ENCODE measurements at places on chromosomes 3 and 15.

DNA sequence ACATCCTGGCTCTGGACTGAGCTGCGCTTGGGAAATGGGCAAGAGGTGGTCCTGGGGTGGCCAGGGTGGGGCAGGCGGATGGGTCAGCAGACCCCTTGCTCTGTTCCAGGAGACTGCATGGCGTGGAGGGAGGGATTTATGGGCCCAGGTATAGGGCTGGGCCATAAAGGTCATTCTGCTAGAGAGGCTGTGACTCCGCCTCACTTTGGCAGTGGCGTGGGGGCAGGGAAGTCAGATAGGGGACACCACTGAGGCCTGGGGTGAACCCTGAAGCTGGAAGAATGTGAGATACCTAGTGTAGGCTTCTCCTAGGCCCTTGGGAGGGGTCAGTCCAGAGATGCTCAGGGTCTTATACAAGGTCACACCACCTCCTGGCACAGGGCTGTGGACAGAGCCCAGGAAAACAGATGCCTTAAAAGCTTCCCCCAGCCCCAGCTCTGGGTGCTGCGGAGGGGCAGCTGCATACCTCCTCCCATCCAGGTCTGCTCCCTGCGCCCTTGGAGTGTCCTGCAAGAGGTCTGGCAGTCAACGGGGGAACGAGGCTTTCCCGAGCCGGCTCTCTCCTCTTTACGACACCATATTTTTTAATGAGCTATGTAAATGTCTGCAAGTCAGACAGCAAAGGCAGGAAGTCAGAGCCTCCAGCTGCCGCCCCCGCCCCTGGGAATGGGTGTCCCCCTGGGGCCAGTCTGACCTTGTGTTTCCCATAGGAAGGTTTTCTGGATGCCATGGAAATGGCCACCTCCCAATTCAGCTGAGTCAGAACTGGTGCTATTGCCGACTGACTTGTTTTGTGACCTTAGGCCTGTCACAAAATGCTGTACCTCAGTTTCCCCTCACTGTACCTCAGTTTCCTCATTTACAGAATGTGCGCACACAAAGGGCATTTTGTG is 26.3 kb downstream of the LINGO1 start:
- no peaks in the 10 kb centered on the region for H3K4me1 ChIP-seq
- DNase-seq: no peak
- no peak overlapping the region for H3K27ac ChIP-seq
- H3K4me3 ChIP-seq: no peak overlapping the region
- H3K36me3 ChIP-seq: no peaks in the 10 kb centered on the region
- H3K27me3 ChIP-seq: peaks cover 7% of the 10 kb centered on the region

GRCh38 chr3:193783166-193783896 is 190.3 kb downstream of the OPA1 start:
- H3K36me3 ChIP-seq: peaks cover 1% of the 10 kb centered on the region
- H3K27me3 ChIP-seq: peaks cover 44% of the 10 kb centered on the region
- no peak overlapping the region for H3K4me3 ChIP-seq
- H3K4me1 ChIP-seq: peaks cover 27% of the 10 kb centered on the region
- DNase-seq: no peak

GRCh38 chr3:126531051-126531330 is 7.0 kb downstream of the CHST13 start:
- H3K27me3 ChIP-seq: peaks cover 12% of the 10 kb centered on the region
- no peaks in the 10 kb centered on the region for H3K36me3 ChIP-seq
- H3K4me1 ChIP-seq: no peaks in the 10 kb centered on the region
- DNase-seq: no peak
- no peak overlapping the region for H3K4me3 ChIP-seq

GRCh38 chr15:81529481-81529880 is 155.5 kb upstream of the TMC3 start:
- no peak overlapping the region for H3K27ac ChIP-seq
- H3K27me3 ChIP-seq: no peaks in the 10 kb centered on the region
- no peak for DNase-seq
- no peaks in the 10 kb centered on the region for H3K36me3 ChIP-seq
- H3K4me1 ChIP-seq: no peaks in the 10 kb centered on the region
- no peak overlapping the region for H3K4me3 ChIP-seq

DNA sequence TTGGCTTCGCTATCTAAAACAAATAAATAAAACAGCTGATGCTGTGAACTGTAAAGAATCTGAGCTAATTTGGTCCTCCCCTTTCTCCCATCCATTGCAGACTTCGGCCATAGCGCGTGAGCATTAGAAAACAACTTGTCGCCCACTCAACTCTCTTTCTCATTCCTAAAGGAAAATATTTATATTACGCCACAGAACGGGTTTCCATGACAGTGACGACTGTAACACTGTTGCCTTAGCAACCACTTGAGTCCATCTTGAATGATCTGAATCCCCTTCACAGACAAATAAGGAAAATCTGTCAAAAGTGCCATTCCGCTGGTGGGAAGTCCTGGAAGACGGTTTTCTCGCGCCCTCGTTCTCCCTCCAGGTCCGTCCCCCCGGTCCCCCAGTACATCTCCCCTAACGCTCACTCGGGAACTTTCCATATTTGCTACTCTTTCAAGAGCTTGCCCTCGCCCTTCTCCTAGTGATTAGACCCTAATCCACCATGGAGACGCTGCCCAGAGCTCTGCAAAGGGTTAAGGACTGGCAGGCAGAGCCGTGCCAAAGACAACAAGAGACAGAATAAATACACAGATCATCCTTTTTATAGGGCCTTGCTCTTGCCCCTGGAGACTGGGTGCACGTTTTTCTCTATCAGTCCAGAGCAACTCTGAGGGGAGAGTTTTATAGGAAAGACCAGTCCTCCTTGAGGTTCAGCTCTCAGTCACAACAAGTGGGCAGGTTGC is 50.5 kb downstream of the CRYGS start:
- peaks cover 7% of the 10 kb centered on the region for H3K27me3 ChIP-seq
- no peaks in the 10 kb centered on the region for H3K36me3 ChIP-seq
- H3K4me1 ChIP-seq: peaks cover 5% of the 10 kb centered on the region
- no peak for DNase-seq

DNA sequence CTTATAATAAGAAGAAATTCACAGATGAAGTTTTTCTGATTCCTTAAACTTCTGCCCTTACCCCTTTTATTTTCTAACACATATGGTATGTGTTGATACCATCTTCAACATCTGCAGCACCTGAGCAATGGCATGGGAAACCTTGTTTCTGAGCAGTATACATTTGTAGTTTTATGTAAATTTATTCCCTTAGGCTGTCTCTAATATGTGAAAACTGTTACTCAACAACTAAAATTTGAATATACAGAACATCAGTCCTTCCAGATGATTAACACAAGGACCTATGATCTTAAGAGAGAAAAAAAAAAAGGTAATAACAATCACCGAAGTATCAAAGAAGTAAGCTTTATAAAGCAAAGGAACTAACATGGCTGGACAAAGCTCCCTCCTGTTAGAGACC is 190.5 kb downstream of the TBC1D5 start:
- H3K4me3 ChIP-seq: no peak overlapping the region
- no peak overlapping the region for H3K27ac ChIP-seq
- H3K27me3 ChIP-seq: no peaks in the 10 kb centered on the region
- no peaks in the 10 kb centered on the region for H3K36me3 ChIP-seq

DNA sequence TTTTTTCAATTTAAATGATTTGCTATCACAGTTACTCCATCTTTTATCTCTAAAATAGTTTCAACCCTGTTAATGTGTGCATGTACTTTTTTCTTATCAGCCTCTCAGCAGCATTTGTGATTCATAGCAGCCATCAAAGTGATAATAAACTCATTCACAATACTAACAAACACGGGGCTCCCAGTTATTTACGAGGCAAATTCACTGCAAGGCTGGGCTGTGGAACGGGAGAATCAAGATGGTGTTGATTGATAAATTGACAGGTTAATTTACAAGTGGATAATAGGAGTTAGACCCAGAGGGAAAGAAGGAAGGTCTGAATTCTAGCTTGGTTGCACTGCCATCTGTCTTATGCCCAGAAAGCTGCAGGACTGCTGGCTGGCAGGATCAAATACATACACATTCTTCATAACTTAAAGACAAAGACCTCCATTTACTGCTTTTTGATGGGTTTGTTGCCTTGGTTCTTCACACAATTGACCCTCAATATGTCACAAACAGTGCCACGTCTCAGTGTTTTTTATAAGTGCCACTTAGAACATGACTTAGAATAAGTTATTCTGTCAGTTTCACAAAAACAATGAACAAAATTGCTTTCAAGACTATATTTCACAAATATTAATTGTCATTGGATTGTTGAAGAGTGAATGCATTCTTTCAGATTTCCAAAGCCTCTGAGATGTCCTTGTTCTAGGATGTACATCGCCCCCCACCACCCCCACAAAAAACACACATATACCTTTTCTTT is 562.8 kb downstream of the NR2F2 start:
- no peaks in the 10 kb centered on the region for H3K36me3 ChIP-seq
- H3K4me1 ChIP-seq: peaks cover 6% of the 10 kb centered on the region
- no peak for DNase-seq
- H3K27ac ChIP-seq: no peak overlapping the region

Data from activated T-helper 1 cell treated with anti-CD3 and anti-CD28 coated beads, Interleukin-12 subunit alpha, Interleukin-12 subunit beta, Interleukin-2, Interleukin-4 antibody, amounts not matched to agents 30 ng/mL and 10 ng/mL and 1 ng/mL, durations not matched to agents 14 hours and 24 hours and 36 hours (primary cell).